ENCODE measurements at places on chromosomes 7 and 10. TPM values are rescaled to one million over a fixed set of nuclear protein-coding genes. Genes with fewer than 3 reads are reported as not detected.

DNA sequence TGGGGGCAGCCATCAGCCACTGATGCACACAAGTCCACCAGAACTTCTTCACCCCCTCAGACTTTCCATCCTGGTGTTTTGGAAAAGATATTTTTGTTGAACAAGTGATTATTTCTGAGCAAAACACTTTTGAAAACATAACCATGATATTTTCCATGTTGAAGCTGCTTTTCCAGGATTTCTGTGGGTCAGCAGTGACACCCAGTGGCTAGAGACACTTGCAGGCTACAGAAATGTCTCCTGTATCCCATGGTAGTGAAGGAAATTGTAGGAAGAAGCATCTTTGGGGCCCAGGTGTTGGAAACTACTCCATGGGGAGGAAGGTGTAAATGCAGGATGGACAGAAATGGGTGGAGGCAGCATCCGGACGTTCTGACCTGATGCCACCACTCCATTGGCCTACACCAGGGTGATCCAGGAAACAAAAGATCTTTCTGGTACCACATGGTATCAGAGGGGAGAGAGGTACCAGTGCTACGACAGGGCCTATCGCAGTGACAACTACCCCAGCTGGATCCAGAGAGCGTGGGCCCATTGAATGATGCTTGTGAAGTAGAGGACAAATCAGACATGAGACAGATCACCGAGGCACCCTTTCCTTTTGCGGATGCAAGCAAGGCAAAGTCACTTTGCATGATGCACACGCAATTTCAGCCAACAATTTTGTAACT lies 111.7 kb upstream of the COBL start:
- H3K4me3 ChIP-seq: no peak overlapping the region
- no peaks in the 10 kb centered on the region for H3K27me3 ChIP-seq
- DNase-seq: no peak
- H3K27ac ChIP-seq: no peak overlapping the region
- no peaks in the 10 kb centered on the region for H3K36me3 ChIP-seq
- H3K4me1 ChIP-seq: no peaks in the 10 kb centered on the region

DNA sequence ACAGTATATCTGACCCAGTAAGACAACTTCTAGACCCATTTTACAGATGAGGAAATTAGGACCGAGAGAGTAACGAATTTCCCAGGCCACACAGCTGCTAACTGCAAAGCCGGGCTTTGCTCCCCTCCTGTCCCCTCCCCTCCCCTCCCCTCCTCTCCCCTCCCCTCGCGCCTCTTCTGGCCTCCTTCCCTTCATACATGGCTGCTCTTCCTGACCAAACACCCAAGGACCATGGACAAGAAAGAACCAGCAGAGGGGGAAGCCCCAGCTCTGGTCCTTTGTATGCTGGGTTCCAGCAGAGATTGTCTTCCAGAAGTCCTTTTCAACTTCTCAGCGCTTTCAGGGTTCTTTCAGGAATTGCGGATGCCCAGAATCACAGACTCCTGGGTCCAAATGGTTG lies 3.6 kb upstream of the TMEM72 start:
- H3K4me3 ChIP-seq: no peak overlapping the region
- H3K27me3 ChIP-seq: no peaks in the 10 kb centered on the region
- no peak for DNase-seq
- peaks cover 43% of the 10 kb centered on the region for H3K4me1 ChIP-seq
- H3K36me3 ChIP-seq: no peaks in the 10 kb centered on the region

GRCh38 chr7:127751062-127751461 lies 99.1 kb downstream of the SND1 start:
- H3K4me1 ChIP-seq: peaks cover 24% of the 10 kb centered on the region
- H3K27me3 ChIP-seq: no peaks in the 10 kb centered on the region
- H3K27ac ChIP-seq: no peak overlapping the region
- no peaks in the 10 kb centered on the region for H3K36me3 ChIP-seq
- no peak for DNase-seq

DNA sequence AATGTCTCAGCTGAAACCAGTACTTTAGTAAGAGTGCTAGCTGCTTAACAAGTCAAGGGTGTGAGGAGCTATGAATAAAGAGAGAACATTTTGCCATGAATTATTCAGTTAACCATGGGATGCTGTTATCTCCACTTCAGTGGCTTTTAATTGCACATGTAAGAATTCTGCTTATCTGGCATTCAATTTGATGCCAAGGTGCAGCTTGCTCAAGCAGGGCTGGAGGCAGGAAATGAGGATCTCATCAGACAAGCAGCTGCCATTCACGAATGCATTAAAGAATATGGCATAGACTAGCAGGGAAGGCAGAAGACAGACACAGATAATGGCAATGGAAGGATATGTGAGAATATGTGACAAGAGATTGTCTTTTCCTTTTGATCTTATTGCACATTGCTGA lies 697.8 kb downstream of the NRG3 start:
- H3K4me3 ChIP-seq: no peak overlapping the region
- no peaks in the 10 kb centered on the region for H3K4me1 ChIP-seq
- H3K27me3 ChIP-seq: no peaks in the 10 kb centered on the region

The AGAP6 gene
- total RNA-seq: 14.1 TPM

Measured in cardiac muscle cell (in vitro differentiated cells and primary cell).